ENCODE measurements at places on chromosomes 4 and X.

DNA sequence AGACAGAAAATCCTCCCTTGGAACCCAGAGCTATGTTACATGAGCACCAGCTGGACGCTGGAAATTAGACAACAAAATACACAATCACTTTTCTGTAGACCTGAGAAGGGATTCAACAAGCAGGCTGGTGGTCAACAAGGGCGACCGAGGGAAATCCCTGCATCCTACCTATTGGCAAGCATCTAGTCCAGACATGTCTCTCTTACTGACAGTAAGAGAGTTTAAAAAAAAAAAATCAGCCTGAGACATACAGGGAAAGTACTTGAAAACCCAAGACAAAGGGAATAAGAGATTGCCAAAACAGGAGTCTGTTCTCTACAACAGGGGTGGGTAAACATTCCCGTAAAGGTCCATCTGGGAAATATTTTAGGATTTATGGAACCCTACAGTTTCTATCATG lies 108.0 kb downstream of the KDR start:
- no peak for DNase-seq

- DNase-seq = no peak
These were observed 638.7 kb downstream of the DMD start for GRCh38 chrX:32572644-32573043.

GRCh38 chr4:82691431-82691830 lies 107.2 kb downstream of the SCD5 start:
- no peak for DNase-seq

GRCh38 chrX:107673933-107674479 lies 45.7 kb downstream of the PRPS1 start:
- DNase-seq = no peak

GRCh38 chr4:127528302-127528701 lies 104.5 kb upstream of the INTU start:
- DNase-seq = no peak

DNA sequence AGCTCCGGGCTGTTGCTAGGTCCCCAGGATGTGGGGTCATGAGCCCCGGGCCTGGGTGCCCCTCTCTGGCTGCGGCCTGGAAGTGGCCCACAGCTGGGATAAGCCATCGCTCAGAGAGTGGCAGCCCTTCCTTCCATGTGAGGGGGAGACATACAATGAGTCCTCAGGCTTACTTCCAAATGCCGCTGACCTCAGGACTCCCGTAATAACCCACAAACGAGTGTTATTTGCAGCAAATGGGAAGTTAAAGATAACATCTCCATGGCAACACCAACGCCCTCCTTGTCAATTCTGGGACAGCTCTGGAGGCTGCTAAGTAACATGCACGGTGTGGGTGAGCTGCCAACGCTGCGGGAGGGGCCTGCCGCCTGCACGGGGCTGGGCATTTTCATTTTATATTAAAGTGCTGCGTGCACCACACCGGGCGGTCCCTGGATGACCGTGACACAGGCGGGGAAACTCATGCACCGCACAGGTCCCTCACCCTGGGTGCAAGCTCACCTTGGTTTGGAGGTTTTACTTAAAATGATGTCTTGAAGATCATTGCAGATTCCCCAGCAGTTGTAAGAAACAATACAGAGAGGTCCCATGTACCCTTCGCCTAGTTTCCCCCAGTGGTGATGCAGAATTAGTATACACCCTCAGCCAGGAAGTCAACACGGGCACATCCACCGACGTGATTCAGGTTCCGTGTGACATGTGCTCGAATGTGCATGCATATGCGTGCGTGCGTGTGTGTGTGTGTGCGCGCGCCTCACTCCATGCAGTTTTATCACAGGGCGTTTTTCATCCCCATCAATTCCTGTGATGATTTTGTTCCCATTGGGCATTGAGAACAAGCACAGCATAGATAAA lies 79.4 kb downstream of the ABLIM2 start:
- no peak for DNase-seq

DNA sequence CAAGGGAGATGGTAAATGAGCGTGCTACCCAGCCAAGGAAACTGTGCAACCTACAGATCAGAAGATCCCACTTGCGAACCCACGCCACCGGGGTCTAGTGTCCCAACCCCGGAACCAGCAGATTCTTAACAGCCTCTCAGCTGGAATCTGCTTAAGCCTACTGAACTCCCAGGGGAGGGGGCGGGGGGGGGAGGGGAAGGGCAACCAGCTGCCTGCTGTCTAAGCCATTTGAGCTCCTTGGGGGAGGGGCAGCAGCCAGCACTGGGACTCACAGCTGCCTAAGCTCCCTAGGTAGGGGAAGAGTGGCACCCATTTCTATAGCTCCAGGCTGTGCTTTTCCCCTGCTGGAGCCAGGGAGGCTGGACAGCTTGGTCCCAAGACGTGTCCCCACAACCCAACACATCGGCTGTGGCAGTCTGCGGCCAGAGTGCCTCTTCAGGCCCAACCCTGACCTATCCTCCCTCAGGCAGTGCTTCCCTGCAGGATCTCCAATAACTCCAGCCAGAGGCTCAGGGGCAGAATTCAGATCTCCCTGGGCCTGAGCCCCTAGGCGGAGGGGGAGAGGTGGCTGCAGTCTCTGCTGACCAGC lies 289.2 kb downstream of the LDB2 start:
- DNase-seq = no peak

- DNase-seq = no peak
These were observed 163.9 kb upstream of the KIT start for GRCh38 chr4:54493862-54494261.

- DNase-seq = no peak
These were observed 104.1 kb downstream of the TNIP2 start for GRCh38 chr4:2651998-2652397.

- no peak for DNase-seq
These were observed 29.7 kb downstream of the F9 start for GRCh38 chrX:139560221-139560620.

DNA sequence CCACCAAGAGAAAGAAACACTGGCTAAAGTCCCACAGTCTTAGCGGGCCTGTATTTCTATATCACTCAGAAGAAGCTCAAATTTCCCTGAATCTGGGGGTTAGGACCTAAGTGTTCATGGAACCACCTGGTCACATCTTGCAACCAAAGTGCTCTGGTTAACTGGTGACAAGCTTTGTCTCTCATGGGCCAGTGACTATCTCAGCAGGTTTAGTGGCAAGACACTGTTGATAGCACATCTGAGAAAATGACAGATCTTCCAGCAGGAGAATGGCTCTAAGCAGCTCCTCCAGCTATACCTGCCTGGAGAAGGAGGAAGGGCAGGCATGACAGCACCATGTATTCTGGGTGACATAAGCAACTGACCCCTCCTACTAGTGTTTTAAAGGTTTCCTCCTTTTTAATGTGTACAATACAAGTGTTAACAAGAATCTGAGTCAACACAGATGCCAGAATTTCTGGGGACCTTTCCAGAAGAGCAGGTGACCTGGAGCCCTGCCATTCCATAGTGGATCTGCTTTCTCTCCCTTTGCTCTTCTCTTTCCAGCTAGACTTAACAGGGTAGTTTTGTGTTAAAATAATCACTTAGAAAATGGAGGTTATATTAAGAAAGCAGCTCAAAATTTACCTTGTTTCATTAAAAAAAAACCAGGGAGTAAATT lies 17.3 kb upstream of the QRFPR start:
- DNase-seq = no peak

DNA sequence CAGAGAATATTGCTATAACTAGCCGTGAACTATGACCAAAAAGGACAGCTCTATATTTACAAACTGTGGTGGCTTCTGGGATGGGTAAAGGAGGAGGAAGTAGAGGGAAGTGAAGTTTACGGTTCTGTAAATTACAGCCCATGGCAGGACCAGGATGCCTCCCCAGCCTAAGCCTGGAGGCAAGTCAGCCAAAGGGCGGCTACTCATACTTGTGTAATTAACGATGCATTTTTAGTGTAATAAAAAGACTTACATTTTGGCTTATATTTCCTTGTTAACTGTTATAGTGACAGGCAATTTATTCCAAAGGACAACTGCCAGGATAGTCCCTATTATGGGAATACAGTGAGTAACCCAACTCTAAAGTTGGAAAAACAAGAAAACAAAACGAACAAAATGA lies 139.9 kb upstream of the OTUD4 start:
- DNase-seq = no peak

- DNase-seq = no peak
These were observed 7.1 kb downstream of the KLF3 start for GRCh38 chr4:38670939-38671591.

GRCh38 chr4:5696341-5696740 lies 12.0 kb downstream of the EVC2 start:
- no peak for DNase-seq

- no peak for DNase-seq
These were observed 119.5 kb upstream of the AFF2 start for GRCh38 chrX:148380650-148381561.

- DNase-seq = no peak
These were observed 1.5 kb upstream of the IL1RAPL1 start for GRCh38 chrX:28585767-28586166.

GRCh38 chr4:116866106-116866505 lies 219.3 kb downstream of the TRAM1L1 start:
- no peak for DNase-seq

- no peak for DNase-seq
These were observed 1443.4 kb upstream of the TENM3 start for GRCh38 chr4:180799798-180800197.

- DNase-seq = no peak
These were observed 36.6 kb downstream of the FHL1 start for GRCh38 chrX:136183917-136184316.

DNA sequence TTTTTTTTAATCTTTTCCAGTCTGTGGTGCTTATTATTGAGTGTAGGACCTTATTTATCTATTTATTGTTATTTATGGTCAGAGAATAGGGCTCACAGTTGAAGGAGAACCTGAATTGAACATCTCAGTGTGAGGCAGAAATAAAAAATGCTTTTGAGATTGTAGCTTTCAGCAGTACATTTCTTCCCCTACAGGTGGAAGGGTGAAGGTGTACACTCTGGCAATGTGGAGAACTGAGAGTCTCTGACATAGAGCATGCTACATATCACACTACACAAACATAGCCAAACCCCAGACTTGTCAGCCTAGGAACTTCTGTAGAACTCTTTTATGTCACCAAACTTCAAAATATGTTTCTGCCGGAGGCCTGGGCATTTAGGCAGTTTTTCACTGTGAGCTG lies 140.2 kb downstream of the STIM2 start:
- no peak for DNase-seq

DNA sequence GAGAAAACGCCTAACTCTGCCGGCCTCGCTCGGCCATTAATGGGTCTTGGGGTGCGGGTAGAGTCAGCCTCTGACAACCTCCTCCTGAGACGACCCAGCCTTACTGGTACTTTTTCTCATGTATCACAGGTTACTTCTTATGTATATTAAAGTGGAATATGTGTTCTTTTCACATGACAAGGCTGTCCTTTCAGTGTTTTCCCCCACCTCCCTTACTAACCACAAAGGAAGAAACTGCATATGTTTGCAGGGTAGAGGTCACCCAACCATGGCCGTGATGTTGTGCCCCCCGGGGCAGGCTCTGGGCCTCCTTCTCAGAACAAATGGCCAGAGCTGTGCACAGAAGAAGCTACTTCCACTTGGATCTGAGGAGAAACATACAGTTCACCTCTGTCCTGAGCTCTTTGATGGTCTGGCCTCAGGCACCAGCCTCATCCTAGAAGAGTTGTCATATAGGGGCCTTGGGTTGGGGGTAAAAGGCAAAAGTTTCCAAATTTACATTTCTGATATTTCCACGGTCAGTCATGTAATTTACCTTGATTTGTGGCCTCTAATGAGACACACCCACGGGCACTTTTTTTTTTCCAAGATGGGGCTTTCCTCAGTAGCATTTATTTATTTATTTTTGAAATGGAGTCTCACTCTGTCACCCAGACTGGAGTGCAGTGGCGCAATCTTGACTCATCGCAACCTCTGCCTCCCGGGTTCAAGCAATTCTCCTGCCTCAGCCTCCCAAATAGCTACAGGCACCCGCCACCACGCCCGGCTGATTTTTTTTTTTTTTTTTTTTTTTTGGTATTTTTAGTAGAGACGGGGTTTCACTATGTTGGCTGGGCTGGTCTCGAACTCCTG lies 1.9 kb downstream of the SOWAHD start:
- DNase-seq = no peak

DNA sequence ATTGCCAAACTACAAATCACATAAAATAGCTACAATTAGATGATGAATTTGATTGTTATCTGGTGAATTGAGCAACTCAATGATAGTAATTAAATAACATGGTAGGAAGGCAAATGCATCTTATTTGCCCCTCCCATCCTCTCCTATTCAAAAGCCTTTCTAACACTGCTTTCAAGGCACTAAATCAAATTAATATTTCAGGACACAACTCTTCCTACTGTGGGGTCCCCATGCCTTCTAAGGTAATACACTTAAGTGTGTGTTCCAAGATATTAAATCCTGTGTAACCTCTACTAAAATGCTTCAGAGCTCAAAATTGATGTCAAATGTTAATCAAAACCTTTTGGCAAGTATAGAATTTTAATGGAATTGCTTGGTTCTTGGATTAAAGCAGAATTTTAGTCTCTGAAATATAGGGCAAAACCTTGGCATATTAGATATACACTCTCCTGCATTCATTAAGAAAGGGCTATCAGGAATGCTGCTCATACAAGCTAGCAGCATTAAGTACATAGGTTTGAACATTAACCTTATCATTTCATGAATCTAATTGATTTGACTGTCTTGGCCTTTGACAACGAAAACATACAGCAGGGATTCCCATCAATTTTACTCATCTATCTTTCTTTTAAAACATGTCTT lies 371.8 kb upstream of the GALNTL6 start:
- no peak for DNase-seq

DNA sequence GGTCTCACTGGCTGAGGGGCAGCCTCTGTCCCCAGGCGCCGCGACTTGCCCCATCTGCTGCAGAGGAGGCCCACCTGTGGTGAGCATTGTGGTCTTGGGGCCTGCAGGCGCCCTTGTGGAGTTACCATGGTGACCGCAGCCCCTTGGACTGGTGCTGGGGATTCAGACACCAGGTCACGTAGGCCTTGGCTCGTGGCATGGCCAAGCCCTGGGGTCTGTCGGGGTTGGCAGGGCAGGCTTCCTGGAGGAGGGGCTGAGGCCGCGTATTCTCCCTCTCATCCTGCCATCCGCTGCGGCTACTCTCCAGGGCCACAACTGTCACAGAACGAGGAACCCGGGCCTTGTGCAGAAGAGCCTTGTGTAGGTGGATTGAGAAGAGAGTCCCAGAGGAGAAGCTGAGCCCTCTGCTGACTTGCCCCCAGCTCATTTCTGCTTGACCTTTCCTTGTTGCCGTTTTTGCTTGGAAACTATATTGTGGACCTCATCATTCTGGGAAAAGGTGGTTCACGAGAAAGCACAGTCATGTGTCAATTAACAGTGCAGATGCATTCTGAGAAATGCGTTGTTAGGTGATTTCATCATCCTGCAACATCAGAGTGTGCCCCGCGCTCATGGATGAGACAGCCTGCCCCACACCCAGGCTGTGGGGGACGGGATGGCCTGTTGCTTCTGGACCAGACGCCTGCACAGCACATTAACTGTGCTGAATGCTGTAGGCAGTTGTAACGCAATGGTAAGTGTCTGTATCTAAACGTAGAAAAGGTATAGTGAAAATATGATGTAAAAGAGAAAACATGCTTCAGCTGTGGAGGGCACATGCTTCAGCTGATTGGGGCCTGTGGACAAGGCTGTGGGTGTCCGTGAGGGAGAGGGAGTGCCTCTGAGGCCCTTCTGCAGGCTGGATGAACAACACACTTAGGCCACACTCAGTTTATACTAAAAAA lies 38.5 kb downstream of the TRMT44 start:
- DNase-seq = no peak

- no peak for DNase-seq
These were observed 37.7 kb downstream of the MECP2 start for GRCh38 chrX:154059729-154060245.

GRCh38 chrX:24682739-24683432 lies 10.8 kb upstream of the POLA1 start:
- DNase-seq = no peak

GRCh38 chr4:99185581-99185980 lies 33.5 kb downstream of the ADH6 start:
- DNase-seq = no peak

Measured in NCI-H774 (cell line).